ENCODE measurements at places on chromosomes 5 and 9.

- no peak for DNase-seq
These were observed 811.6 kb upstream of the ZNF608 start for GRCh38 chr5:125558016-125558415.

DNA sequence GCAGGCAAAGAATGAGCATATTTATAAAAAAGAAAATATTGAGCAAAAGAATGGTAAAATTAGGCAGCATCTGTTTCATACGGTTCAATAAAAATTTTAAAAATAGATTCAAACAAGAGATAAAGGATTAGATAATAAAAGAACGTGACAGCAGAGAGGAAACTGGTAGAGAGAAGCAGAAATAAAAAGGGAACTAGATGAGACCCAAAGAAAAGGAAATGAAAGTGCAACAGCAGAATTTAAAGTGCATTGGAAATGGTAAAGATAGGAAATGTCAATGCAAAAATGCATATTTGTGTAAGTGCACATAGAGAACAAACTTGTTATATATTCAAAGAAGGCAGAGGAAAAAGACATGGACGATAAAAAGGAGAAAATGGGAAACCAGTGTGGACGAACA, 70.2 kb downstream of the SUSD1 start:
- DNase-seq = no peak

DNA sequence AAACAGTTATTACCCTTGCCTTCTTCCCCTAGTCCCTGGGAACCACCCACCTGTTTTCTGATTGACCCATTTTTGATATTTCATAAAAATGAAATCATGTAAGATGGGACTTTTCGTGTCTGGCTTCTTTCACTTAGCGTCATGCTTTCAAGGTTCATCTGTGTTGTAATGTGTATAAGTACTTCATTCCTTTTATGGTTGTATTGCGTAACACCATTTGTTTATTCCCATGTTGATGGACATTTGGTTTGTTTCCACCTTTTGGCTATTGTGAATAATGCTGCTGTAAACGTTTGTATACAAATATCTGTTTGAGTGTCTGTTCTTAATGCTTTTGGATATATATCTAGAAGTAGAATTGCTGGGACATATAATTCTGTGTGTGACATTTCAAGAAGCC, 650.1 kb upstream of the COX7C start:
- no peak for DNase-seq

DNA sequence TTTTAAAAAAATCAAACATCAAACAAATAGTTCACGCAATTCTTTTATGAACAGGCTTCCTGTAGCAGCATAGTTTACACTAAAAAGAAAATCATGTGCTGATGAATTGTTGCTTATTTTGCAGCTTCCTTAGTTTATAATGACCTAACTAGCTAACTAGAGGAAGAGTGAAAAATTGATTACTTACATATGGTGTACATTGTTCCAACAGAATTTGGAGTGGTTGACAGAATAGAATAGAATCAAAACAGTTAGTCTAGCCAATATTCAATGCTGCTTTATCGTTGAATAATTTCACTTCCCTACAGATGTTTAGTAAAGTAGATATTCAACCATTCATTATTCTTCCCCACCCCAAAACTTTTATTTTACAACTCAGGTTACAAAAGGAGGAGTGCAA, 4.2 kb downstream of the NMUR2 start:
- DNase-seq = no peak

GRCh38 chr5:28809811-28810750, 1771.7 kb upstream of the CDH9 start:
- no peak for DNase-seq

GRCh38 chr5:7606840-7607465, 211.0 kb downstream of the ADCY2 start:
- DNase-seq = no peak

DNA sequence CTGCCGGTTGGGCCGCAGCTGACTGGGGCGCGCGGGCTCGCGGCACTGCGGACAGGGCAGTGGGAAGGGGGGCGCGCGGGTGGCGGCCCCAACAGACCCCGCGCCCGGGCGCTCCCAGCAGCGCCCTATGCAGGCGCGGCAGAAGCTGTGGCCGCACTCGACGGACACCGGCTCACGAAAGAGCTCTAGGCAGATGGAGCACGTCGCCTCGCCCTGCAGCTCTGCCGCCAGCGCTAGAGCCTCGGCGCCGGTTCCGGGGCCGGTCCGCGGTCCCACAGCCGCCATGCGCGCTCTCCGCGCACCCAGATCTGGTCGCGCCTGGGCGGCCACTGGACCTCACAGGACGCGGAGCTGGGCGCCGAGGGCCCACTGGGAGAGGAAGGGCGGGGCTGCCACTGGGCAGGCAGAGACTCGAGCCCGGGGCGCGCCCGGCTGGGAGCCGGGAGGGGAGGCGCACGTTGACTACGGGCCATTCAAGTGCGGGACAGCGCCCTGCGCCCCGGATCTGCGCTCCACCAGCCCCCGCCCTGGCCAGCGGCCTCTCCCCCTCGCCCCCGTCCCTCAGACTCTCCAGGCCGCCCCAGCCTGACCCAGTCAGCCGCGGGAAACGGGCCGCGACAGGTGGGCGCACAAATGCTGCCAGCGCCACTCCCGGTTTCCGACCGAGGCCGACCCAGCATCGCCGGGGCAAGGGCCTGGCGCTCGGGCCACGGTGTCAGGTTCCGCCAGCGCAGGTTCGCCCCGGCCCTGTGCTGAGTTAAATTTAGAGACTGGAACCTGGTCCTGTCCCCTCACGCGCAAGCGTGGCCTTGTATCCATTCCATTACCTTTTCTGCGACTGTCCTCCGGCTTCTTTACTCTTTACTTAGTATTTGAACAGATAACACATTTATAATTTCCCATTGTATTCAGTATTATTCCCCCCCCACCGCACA, at the start of gene TRIM7:
TSS of gene TRIM7 (minus strand) at position 371 of the 935 bp plus-strand sequence. CDS start at position 285, 86 bp downstream.
- DNase-seq = no peak

- DNase-seq = no peak
These were observed 459.2 kb downstream of the ACTL7B start for GRCh38 chr9:108396611-108397010.

GRCh38 chr5:180974612-180975315, 13.9 kb upstream of the BTNL3 start:
- DNase-seq = no peak

DNA sequence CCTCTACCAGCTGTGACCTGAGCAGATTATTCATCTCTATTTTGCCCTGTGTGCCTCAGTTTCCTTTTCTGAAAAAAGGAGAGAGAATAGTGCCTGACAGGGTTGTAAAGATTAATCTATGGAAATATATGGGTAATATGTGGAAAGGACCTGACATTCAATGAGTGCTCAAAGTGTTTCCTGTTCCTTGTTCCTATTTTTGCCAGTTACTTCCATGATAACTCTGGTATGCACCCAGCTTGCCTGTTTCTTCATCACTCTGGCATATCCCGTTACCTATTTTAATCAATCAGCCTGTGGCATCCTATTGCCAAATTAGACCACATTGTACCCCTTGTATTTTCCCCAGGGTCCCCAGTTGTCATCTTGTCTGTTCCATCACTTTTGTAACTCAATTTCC, 3.6 kb upstream of the ARAP3 start:
- DNase-seq = no peak

GRCh38 chr9:33202552-33203201, 35.5 kb upstream of the B4GALT1 start:
- DNase-seq = peak; percentile 80

DNA sequence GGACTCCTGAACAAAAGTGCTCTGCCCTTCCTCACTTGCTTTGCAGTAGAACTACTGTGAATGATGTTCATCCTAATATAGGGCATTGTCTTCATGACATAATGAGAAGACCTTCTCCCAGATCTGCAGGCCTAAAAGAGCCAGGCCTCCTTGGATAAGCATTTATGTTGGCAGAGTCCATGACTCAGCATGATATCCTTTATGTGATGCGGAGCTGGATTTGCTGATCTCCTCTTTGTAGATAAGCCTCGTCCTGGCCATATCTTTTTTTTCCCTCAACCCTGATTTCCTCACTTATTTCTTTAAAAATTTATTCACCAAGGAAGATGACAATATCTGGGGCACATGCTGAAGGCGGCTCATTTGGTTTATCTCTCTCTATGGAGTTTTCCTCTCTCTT, 62.4 kb upstream of the TAS2R1 start:
- DNase-seq = no peak

DNA sequence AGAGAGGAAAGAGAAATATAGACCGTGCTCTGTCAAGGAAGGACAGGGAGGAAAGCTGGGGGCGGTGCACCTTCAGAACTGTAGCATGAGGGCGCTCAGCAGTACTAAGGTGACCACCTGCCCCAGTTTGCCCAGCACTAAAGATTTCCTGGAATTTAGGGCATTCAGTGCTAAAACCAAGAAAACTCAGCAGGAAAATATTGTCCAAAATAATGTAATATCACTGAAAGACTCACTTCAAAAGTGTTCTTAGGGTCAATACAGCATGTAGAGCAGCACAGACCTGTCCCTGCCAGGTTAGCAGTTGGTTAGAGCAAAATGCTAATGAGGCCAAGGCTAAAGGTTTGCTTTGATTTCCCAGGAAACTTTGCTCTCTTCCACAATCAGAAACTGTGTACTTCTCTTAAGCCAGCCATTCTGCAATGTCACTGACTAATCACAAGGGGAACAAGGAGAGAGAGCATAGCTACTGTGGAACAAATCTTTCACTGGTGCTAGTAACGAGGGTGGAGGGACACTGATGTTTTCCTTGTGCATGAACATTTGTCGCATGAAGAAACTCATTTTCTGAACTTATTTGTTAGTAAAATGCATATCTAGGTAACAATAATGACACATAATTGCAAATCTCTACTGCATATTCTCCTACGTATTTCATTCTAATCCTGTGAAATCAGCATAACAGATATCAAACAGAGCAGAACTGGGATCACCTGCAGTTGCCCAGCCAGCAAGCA, 53.0 kb upstream of the GRAMD2B start:
- no peak for DNase-seq

DNA sequence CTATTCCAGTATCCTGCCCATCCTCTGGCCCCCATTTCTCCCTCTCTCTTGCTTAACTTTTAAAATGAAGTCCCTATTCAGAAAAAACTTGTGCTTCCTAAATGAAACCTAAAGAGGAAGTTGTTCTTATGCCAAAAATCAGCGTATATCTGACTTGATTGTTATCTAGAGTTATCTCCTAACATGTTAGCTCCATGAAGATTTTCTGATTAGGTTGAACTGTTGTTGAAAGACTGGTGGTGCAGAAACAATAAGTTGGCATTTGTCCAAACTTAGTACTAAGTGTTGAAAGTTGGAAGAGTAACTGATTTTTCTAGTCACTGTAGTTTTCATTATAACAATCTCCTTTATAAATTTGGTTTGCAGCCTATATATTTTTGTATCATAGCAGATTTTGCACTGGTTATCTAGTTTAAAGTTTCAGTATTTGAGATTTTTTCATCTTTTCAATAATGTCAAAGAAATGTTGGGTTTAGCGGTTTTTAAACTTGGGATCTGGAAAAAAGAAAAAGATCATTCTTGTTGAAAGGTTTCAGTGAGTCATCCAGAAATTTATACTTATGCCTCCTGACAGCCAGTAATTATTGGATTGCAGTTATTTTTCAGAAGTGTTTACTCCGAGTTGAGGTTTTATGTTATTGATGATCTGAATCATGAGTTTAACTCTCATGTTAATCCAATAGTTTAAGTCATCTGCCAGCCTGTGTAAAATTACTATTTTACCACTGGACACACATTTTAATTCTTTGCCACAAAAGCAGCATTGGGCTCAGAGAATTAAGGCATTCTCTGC, 60.6 kb downstream of the PAM start:
- DNase-seq = peak; percentile 56

DNA sequence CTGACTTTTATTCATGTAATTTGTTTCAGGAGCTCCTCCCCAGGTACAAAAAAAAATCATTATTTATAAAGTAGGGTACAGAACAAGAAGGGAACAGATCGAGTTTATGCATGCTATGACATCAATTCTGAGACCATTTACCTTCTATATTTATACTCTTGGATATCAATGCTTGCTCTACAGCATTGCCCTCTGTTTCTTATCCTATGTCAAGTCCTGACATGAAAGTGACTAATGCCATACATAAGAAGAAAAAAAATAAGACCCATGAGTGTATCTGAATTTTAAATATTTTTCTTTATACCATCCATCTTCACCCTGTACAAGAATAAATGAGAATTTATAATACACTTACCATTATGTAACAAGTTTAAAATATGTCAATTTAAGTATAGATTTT, 2016.3 kb upstream of the CDH9 start:
- no peak for DNase-seq

DNA sequence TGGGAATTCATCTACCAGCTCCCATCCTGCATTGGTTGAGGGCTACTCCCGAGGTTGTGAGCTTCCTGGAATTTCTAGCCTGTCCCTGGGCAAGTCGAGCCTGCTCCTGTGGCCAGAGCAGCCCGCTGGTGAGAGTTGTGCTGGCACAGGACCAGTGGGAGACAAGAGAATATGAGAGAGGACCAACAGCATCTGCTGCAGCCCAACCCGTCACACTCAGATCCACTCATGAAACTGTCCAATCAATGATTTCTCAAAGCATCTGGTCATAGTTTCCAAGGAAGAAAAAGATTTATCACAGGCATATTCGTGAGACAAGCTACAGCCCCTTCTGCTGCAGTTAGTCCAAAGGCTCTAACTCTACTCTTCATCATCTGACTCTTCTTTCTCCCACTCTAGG, 64.4 kb upstream of the RAI14 start:
- DNase-seq = no peak

DNA sequence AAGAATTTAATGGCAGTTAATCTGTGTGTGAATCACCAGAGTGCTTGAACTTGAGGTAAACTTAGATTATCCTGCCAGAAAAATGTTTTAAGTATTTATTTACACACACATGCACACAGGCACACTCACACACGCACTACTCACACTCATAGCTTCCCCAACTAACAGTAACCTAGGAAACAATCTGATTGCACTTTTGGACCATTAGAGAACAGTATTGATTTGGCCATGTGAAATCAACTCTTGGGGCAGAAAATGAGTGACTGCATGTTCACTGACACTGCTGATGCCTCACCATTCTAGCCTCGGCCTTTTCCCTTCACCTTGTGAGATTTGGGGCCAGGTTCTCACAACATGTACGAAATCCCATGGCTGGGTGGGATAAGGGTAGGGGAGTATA, 64.1 kb downstream of the SLC1A3 start:
- DNase-seq = no peak

GRCh38 chr5:91332267-91333045, 50.7 kb downstream of the ARRDC3 start:
- peak; percentile 33 for DNase-seq

DNA sequence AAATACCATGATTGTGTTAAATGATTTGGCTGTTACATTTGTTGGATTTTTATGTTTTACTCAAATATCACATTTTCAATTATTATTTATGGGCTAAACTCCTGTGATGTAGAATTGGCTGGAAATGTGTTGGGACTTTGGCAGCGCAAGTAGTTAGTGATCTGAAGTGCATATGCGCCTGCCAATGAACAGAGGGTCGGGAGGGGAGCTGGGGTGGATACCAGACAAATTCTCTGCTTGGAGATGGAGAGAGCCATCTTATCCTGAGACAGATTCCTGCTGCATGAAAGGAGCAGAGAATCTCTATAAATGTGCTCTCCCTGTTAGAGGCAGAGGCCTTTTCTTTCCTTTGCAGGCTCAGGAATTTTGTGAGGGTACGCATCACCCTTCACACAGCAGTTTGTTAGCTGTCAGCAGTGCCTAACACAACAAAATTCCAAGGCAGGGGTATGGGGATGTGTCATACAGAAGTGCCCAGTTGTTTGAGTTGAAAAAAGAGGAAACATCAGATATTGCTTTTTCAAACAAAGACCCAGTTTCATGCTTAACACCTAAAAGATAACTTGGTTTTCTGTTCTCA, 489.1 kb downstream of the CSNK1G3 start:
- DNase-seq = peak; percentile 35

GRCh38 chr5:165139721-165140120, 1634.3 kb downstream of the MAT2B start:
- DNase-seq = no peak

- no peak for DNase-seq
These were observed 97.0 kb upstream of the ANKRD55 start for GRCh38 chr5:56330167-56330566.
